ENCODE measurements at places on chromosomes 7 and 10.

- DNase-seq, result no peak
These were observed 149.2 kb downstream of the GNAT3 start for GRCh38 chr7:80362677-80363076.

DNA sequence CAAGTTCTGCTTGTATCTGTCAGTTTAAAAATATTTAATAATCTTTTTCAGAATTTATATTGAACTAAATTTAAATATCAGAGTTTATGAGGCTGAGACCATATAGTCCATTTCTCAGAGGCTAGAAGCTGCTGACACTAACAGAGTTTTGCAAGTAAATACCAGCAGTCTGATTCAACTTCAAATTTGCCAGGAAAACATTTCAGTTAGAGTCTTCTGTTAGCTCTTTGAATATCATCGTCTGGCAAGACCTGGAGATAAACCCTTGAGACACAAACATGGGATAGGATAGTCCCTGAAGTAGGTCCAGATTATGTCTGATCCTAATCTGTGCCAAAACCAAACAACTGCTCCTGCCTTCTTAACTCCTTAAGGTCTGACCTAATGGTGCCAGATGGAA is 472.8 kb upstream of the STEAP1 start:
- DNase-seq, result no peak

DNA sequence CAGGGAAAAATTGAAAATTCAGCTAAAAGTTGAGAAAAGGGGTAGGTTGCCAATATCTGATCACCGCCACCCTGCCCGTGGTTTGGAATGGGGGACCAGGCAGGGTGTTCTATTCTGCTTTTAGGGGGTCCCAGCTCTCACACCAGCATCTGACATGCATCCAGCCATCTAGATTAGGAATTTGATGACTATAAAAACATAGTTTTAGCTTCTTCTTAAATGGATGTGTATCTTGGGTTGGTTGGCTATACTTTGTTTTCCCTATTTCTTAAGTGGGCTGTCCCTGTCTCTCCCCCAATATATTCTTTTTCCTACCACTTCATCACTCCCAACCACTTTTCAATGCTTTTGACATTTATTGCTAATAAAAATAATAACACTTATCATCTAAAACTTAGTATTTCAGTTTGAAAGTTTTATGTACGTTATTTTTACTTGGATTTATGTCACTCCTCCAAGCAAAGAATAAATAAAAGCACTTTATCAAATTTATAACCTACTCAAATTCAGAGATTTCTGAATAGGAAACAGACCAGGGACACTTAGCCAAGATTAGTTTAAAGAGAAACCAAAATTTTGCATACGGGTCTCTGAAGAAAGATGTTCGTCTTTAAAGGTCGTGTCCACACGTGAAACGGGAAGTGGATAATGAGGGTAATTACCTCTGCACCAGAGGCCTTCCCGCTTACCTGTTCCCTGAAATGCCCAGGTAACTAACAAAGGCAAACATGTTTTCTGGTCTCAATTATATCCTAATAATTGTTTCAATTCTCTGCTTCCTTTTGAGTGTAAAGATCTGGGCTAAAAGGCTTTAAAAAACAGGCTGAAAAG is 233.2 kb upstream of the AUTS2 start:
- no peak for DNase-seq

GRCh38 chr10:34217524-34217923 is 597.6 kb downstream of the PARD3 start:
- no peak for DNase-seq

DNA sequence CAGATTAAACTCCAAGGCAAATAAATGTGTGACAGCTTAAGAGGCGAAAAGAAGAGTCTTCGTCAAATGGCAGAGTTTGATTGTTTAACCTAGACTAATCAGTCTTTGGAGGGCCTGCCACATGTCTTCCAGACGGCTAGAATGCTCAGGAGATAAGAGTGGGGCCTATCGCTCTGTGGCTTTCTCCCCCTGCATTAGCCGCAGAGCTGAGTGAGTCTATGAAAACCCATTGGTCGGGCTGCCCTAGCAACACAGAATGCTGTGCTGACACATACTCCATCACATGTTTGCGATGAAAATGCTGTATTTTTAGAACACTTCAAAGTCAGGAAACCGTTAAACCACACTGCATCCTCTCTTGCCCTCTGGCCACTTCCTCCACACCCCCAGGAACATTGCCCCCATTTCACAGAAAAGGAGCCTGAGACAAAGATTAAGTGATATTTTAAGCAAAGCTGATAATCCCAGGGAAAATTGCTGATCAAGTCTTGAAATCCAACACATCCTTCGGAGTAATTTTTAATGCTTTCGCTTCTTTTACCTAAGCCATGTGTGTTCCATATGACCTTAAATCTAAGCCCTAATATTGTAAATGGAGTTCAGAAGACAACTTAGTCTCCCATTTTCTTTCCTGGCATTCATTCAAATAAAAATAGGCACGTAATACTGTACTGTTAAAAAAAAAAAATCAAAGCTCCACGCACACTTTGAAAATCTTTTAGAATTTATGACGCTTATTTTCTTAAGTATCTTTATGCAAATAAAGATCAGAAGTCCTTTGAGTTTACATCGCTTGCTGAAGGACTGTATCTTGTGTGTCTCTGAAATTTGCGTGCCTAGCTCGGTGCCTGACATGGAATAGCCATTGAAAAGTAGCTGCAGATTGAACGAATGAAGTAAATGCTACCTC is 161.2 kb downstream of the CELF2 start:
- DNase-seq, result peak; percentile 30

DNA sequence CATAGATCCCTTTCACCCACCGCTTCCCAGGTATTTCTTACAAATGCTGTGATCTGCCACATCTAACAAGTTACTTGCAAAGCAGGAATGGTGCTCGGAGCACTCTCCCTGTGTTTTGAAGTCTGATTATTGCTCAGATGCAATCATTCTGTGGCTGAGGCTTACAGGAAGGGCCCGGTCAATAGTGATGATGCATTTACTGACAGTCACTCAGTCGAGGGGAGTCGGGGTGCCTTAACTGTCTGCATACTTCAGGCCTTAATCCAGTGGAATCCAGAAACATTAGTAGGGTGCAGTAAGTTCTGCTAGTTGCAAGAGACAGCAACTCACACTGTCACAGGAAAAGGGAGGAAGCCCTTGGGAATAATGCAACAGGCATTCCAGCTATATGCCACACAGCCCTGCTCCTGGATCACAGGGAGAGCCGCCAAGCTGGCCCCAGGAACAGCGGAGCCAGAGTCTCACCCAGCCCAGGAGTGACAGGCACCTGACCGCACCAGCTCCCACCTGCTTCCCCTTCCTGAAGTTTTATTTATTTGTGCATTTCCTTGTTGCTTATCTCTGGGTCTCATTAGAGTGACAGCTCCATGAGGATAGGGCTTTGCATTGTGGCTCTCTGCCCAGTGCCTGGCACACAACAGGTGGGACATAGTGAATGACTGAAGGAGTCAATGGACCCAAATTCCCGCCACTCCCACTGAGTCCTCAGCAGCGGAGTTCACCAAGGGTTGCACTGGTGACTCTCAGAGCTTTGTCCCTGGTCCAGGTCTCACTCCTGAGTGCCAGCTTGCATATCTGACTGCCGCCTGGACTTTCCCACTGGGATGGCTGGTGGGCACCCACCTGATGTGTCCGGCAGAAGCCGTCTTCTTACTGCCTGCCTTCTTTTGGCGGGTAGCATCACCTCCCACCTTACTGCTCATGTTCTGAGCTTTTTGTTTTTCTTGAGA is 212.5 kb upstream of the SH2B2 start:
- peak; percentile 39 for DNase-seq

GRCh38 chr7:2111568-2111967 is 121.2 kb downstream of the MAD1L1 start:
- no peak for DNase-seq

GRCh38 chr7:112446431-112446830 is 3.8 kb upstream of the IFRD1 start:
- no peak for DNase-seq

- DNase-seq, result no peak
These were observed 97.6 kb downstream of the LYZL2 start for GRCh38 chr10:30531751-30532530.

DNA sequence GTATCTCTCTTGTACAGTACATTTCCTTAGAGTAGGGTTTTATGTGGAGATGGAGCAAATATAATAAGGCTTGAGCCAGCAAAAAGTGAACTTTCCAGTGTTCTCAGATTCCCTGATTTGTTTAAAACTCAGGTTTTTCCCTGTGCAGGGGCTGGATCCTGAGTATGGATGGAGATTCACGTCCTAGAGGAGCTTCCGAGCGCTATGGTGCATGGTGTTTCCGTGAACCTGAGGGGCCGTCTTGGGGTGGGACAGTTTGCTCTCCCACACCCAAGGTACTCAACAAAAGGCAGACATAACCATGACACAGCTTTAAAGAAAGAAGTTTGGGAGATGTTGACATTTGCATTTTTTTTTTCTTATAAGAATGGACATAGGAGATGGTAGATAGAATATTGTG is 122.5 kb downstream of the SEC23IP start:
- no peak for DNase-seq

DNA sequence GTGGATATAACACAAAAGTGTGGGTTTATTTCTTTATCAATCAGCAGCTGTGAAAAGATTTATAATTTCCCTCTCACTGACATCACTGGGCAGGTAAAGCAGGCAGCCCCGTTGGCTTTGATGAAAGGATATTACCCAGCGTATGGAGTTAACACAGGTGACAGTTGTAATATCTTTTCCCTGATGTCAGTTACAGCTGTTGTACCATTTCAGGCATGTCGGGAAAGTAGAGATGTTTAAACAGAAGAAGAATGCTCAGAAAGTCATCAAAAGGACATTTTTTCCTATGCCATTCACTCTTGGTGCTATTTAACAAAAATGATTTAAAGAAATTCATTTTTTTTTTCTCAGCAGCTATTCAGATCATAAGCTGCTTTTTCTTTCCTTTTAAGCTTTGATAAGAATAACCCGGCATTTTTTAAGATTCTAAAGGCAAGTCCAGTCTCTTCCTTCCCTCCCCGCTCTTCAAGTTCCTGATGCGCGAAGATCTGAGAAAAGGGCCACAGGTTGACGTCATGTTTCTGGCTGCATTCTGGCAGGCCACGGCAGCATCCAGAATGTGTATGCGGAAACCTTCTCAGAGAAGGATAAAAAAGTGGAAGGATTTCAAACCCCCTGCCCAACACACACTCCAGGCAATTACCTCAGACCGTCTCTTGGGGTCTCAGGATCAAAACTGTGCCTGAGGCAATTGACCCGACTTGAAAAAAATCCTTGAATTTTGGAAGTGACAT is 32.5 kb upstream of the ADAM12 start:
- DNase-seq, result peak; percentile 22

DNA sequence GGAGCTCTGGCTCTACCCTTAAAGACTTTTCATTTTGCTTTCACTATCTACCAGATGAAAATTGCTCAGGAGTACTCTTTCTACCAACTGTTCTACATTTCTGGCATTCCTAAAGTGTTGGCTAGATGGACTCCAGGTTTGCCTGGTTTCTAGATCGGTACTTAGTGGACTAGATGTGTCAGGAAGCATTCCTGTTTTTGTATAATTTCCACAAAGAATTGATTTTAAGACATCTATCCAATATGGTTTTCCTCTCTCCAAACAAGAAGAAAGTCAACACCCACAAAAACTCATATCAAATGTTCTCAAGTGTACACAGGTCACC is 157.7 kb downstream of the CHRM2 start:
- DNase-seq, result no peak

DNA sequence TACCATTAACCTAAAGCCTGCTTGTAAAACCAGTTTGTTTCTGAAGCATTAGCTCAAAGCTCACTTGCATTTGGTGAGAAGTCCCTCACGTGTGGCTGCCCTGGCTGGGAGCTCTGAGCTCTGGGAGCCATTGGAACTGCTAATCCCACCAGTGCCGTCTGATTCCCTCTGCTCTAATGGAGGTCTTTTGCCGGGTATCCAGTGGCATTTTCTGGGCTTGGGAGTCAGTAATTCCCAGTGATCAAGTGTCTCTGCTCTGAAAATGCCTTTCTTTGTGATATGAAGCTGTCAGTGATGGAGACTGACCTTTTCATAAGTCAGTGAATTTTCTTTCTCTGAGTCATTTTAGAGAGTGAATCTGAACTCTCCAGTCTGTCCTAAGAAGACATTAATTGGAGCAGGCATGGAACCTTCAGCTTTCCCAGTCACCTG is 36.9 kb upstream of the FAM20C start:
- no peak for DNase-seq

- DNase-seq, result no peak
These were observed 32.3 kb upstream of the INHBA start for GRCh38 chr7:41735206-41735605.

GRCh38 chr7:25622695-25623094 is 394.4 kb upstream of the NPVF start:
- no peak for DNase-seq

DNA sequence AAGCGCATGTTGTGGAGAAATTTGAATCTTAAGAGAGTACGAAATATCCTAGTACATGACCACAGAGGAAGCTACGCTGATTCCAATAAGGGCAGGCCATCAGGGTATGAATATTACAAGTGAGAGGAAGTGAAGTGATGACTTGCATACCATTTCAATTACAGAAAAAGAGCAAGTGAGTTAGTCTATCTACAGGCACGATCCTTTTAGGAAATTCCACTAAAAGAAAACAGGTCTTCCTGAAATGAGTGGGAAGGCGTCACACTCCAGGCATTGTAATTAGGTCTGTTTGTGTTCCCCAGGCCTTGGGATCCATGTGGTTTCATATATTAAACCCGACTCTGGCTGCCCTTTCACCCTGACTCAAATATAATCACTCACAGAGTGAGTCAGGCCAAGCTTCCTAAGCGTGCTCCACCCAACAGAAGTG is 152.5 kb downstream of the SEMA3A start:
- peak; percentile 79 for DNase-seq

DNA sequence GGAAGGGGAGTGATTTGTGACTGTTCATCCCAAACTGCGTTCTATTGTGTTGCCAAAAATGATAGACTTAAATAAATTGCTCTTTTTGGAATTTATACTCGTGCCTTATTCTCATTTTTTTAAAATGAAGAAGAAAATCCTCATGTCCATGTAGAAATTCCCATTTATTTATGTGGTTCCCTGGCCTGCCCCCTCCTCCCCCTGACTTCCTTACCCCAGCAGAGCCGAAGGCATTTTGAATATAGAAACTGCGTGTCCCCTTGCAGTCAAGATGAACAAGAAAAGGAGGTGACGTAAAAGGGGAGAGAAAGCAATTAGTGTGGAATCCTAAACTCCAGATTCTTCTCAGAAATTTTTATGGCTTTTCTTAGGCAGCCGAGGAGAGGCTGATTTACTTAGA is 126.1 kb downstream of the FAM204A start:
- DNase-seq, result peak; percentile 94

GRCh38 chr7:111089822-111090426 is 1.0 kb upstream of the LRRN3 start:
- peak; percentile 59 for DNase-seq

Data from AG10803 (cell line).